ENCODE measurements at places on chromosomes 4 and X. TPM values are rescaled to one million over a fixed set of nuclear protein-coding genes. Genes with fewer than 3 reads are reported as not detected.

DNA sequence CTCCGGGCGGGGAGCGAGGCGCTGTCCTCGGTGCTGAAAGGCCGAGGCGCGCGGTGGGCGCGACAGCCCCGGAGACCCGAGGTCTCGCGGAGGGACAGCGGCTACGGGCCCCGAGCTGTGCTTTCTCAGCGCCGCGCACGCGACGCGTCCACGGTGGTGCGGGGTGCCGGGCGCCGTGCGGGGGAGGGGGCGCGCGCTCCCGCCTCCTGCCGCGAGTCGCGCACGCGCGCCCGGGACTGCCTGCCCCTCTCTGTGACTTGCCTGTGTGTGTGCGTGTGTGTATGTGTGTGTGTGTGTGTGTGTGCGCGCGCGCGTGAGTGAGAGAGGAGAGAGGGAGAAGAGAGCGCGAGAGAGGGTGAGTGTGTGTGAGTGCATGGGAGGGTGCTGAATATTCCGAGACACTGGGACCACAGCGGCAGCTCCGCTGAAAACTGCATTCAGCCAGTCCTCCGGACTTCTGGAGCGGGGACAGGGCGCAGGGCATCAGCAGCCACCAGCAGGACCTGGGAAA, at the start of gene GRIA2:
GRIA2 (plus strand) TSS at position 358 of the 511 bp plus-strand sequence. CDS start 315 bp downstream, outside the sequence.
- DNase-seq, result peak; percentile 28

GRCh38 chr4:6464842-6465588, 7.4 kb downstream of the PPP2R2C start:
- DNase-seq, result no peak

GRCh38 chr4:622071-622995, 3.0 kb upstream of the PDE6B start:
- DNase-seq, result no peak

GRCh38 chr4:119506806-119507205, 121.8 kb downstream of the PDE5A start:
- no peak for DNase-seq

DNA sequence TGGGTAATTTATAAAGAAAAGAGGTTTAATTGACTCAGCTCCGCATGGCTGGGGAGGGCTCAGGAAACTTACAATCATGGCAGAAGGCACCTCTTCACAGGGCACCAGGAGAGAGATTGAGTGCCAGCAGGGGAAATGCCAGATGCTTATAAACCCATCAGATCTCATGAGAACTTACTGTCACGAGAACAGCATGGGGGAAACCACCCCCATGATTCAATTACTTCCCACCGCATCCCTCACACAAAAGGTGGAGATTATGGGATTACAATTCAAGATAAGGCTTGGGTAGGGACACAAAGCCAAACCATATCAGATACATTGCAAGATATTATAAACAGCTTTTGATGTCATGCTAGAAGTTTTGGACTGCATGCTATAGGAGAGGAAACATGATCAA, 204.3 kb downstream of the VEGFC start:
- DNase-seq, result no peak

DNA sequence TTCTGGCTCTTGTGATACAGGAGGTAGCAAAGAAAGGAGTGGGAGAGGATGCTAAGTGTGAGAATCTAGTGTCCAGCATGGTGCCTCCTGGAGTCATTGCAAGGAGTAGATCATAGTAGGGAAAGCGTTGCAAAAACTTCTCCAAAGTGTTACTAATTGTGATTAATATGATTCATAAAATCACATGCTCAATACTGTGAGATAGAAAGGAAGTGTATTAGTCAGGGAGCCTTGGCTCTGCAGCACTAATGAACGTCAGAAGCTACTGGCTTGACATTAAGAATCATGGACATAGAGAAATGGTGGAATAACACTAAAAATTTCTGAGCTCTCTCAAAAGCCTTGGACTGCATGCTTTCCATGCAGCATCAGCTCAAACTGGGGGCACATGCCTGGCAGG, 299.1 kb downstream of the EVC2 start:
- DNase-seq, result no peak

DNA sequence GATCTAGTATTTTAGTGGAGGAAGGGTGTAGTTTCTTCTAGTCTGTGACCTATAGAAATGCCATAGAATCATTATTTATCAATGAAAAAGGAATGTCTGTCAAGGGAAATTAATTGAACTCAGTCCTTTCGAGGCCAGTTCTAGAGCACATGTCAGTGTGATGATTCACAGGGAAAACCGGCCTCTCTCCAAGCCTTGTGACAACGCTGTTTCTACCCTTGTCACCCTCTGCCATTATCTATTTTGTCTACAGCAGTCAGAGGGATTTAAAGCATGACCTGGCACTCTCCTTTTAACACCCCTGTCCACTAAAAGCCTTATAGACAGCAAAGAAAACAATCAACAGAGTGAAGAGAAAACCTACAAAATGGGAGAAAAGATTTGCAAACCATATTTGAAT, 119.8 kb downstream of the DRD5 start:
- no peak for DNase-seq

DNA sequence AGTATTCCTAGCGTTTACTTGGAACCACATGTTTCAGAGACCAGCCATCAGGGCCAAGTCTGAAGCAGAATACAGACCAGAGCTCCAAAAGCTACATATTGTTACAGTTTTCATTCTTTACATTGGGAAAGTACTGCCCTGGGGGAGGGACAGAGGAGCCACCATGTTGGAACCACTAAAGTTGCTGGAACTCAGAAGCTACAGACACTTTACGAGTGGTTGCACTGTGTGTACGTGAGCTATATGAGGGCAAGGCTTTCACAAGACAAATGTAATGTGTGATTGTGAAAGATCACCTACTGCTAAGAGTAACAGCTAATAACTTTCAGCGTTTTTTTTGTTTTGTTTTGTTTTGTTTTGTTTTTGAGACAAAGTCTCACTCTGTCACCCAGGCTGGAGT, 11.7 kb downstream of the GPC3 start:
- DNase-seq, result no peak

DNA sequence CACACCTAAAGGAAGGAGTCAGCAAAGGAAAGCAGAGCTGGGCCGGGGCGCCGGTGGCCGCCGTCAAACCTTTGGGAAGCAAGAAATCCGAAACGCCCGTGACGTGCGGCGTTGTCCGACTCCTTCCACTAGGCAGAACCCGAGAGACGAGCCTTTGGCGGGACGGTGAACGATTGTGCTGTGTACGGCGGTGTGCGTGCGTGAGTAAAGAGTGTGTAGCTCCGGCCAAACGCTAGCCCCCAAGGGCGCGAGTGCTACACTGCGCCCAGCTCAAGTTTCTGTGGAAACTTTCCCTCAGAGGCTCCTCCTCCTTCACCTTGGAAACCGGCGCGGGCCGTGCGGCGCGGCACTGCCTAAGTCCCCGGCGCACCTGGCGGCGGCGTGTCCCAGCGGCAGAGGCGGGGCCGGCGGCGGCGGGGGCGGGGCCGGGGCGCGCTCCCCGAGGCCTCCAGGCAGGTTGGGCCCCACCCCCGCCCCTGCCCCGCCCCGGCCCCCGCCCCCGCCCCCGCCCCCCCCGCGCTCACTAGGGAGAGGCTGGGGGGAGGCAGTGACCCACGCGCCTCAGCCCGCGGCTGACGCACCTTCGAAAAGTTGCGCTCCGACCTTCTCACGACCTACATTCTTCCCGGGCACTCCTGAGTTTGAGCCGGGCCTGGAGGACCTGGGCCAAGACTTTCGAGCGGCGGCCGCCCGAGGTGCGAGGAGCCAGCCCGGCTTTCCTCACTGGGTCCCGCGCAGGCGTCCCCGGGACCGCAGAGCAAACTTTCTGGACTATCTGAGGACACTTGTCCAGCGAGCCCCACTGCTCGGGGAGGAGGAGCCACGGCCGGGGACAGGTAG, at the start of gene FHIP1A:
FHIP1A (plus strand) TSS at position 547 of the 840 bp plus-strand sequence. CDS start 157,084 bp downstream, outside the sequence.
- peak; percentile 67 for DNase-seq

DNA sequence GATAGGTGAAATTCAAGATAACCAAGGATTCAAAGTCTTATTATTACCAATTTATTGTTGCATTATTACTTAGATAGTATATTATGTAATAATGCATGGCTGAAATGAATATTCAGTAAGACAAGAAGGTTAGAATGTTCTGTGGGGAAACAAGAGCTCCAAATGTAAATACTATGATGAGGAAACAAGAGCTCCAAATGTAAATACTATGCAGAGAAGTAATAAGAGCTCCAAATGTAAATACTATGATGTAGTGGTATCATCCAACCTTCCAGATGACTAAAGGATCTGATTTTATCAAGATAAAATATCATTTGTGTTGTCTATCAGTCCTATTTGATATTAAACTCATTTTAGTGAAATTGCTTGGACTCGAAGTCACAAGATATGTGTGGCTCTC, 82.2 kb upstream of the PCDH18 start:
- no peak for DNase-seq

DNA sequence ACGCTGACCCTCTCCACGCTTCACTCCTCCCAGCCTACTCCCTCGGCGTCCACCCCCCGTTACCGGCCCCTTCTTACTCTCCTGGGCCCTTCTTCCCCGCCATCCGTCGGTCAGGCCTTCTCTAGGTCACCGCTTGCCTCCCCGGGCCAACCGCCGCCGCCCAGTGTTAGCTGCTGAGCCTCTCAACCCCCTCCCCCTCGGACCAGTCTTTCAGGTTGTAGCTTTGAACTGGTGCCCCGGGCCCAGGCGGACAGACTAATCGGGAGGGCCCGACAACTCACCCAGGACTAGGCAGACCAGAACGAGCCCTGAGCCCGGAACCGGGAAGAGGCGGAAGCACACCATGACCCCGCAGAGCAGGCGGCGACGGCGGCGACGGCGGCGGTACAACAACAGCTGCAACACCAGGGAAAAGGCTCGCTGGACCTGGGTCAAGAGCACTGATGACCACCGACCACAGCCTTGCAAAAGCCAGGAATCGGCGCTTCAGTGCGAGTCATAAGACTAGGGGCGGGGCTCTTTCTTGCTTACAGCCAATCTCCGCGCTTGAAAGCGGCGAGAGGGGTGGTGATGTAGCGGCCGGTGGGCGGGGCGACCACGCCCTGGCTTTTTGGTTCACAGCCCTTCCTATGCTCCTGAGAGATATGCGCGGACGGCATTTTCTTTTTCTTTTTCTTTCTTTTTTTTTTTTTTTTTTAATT, at the start of gene LAMP2:
LAMP2 (minus strand) TSS at position 472 of the 701 bp plus-strand sequence; CDS start at position 345, 127 bp downstream.
- peak; percentile 68 for DNase-seq

GRCh38 chrX:65034668-65035445, 58.6 kb upstream of the ZC4H2 start:
- DNase-seq, result no peak

- no peak for DNase-seq
Observed at GRCh38 chrX:135424469-135424868, 2.7 kb downstream of the SMIM10L2A start.

GRCh38 chr4:110653321-110654253, 30.7 kb upstream of the PITX2 start:
- DNase-seq, result no peak

GRCh38 chr4:158666892-158667291, 4.8 kb downstream of the C4orf46 start:
- DNase-seq, result no peak

The CXCR3 gene
- 0.28 TPM for polyA plus RNA-seq

The TMEM154 gene
- 2.0 TPM for polyA plus RNA-seq

The OTUD6A gene
- polyA plus RNA-seq, result not detected

The ALB gene
- 20.0 TPM for polyA plus RNA-seq

The GAGE12H gene
- not detected for polyA plus RNA-seq

The PAGE2B gene
- polyA plus RNA-seq, result not detected

All from urinary bladder (tissue), 4 donors.